ENCODE measurements at places on chromosomes 3 and 15.

DNA sequence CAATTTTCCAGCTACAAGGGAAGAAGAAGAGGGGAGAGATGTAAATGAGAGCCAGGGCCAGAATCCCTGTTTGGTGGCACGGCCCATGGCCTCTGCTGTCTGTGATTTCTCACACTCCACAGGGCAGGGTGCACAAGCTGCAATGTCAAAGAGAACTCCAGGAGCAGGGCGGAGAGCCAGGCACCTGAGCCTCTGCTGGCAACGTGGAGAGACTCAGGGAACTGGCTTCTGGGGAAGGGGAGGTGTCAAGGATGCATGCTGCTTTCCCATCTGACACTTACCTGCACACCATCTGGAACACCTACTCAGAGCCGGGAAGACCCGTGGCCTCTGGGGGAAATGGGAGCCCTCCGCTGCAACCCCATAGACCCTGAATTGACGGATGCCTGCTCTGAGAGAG, 507.5 kb upstream of the NR2F2 start:
- no peak for DNase-seq

GRCh38 chr3:128287216-128287615, 133.9 kb downstream of the EEFSEC start:
- DNase-seq, result no peak

GRCh38 chr3:128482666-128483656, 10.0 kb downstream of the GATA2 start:
- DNase-seq, result no peak

- no peak for DNase-seq
These were observed 26.7 kb downstream of the SLC6A1 start for GRCh38 chr3:11019116-11019819.

DNA sequence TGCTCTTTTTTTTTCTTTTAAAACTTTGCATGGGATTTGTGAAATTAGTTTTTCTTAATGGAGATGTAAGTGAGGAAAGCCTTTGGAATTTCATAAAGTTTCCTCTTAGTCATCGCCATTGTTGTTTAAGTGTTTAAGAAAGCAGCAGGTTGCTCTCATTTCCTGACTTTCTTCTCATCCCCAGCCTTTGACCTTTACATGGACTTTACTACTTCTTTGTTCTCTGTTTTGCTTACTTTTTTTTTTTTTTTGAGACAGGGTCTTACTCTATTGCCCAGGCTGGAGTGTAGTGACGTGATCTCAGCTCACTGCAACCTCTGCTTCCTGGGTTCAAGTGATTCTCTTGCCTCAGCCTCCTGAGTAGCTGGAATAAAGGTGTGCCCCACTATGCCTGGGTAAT, 38.6 kb downstream of the FBXL2 start:
- DNase-seq, result no peak

DNA sequence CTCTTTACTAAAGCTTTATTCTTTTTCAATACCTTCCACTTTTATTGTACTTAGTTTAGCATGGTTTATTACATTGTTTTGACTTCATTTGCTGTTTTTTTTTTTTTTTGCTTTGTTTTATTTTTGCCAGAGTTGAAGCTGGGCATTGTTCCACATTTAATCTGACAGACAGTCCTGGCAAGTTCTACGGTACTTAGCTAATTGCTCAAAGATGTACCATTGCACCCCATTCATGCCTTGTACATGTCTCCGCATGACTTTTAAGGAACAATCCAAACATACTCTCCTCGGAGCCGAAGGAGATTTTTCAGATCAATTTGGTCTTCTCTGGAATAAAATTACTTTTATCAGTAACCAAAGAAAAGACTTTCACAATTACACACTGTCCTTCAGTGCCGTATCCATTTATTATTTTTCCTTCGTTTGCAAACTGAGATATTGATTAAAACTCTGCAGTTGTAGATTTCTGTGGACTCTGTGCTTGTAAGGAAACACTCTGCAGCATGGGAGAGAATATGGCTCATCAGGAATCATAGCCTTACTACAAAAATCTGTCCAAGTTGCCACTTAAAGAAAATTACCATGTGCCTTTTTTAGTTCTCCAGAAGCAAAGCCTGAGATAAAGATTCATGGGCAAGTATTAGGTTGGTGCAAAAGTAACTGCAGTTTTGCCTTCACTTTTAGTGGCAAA, 952.0 kb downstream of the AGBL1 start:
- DNase-seq, result no peak

- DNase-seq, result no peak
These were observed 376.6 kb downstream of the RSL24D1 start for GRCh38 chr15:54820098-54820497.

DNA sequence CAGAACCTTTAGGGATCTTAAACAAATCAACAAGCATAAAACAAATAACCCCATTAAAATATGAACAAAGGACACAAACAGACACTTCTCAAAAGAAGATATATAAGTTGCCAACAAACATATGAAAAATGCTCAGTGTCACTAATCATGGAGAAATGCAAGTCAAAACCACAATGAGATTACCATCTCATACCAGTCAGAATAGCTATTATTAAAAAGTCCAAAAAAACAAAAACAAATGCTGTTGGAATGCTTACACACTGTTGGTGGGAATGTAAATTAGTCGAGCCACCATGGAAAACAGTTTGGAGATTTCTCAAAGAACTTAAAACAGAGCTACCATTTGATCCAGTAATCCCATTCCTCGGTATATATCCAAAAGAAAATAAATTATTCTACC, 423.6 kb downstream of the OTOL1 start:
- no peak for DNase-seq

- DNase-seq, result no peak
These were observed 5.2 kb upstream of the CPLX3 start for GRCh38 chr15:74821091-74821789.

- no peak for DNase-seq
These were observed 363.8 kb upstream of the ICE2 start for GRCh38 chr15:60842694-60843093.

- DNase-seq, result no peak
These were observed 42.9 kb upstream of the PLCL2 start for GRCh38 chr3:16841904-16842271.
